ENCODE measurements at places on chromosomes 2 and 18. TPM values are rescaled to one million over a fixed set of nuclear protein-coding genes. Genes with fewer than 3 reads are reported as not detected.

DNA sequence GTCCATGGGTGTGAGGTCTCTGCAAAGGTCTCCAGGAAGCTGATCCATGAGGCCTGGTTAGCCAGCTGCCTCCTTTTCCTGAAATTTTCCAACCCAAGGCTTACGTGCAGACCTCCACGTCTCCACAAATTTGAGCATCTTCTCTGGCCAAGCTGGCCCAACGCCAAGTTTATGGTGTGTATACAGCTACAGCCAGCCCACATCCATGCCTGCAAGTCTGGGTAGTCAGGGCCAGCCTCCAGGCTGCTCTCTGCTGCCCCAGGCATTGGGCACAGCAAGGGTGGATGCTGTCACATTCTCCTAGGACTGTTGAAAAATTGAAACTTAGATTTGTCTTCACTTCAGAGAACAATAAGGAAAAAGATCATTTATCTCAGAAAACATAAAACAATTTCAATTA lies 525.5 kb upstream of the CHAC2 start:
- no peaks in the 10 kb centered on the region for H3K27me3 ChIP-seq
- no peak overlapping the region for H3K27ac ChIP-seq
- no peak for DNase-seq
- no peak overlapping the region for H3K4me3 ChIP-seq
- H3K4me1 ChIP-seq = no peaks in the 10 kb centered on the region

DNA sequence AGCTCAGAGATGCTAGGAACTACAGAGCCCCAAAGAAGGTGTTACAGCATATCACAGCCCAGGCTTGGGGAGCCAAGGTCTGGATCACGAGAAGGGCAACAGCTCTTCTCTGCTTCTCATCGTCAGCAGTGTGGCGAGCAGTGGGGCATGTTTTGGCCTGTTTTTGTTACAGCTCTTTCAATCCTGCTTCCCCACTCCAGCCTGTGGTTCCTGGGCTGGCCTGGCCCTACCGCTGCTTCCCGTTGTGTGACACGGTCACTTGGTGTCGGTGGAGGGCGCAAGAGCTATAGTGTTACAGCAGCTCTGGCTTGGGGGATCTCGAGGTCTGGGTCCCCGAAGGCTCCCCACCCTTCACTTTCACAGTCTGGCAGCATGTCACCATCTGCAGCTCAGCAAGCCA lies 870.2 kb downstream of the CBLN2 start:
- H3K27me3 ChIP-seq = no peaks in the 10 kb centered on the region
- no peak overlapping the region for H3K4me3 ChIP-seq
- H3K27ac ChIP-seq = no peak overlapping the region
- H3K4me1 ChIP-seq = no peaks in the 10 kb centered on the region
- DNase-seq = peak; percentile 36

Gene LHCGR
- not detected for total RNA-seq

Gene ASPRV1
- total RNA-seq = 1.2 TPM

GRCh38 chr2:47211497-47212011 lies 56.4 kb upstream of the STPG4 start:
- no peaks in the 10 kb centered on the region for H3K36me3 ChIP-seq
- H3K27me3 ChIP-seq = no peaks in the 10 kb centered on the region
- H3K4me1 ChIP-seq = no peaks in the 10 kb centered on the region
- DNase-seq = no peak

Gene SNORC
- total RNA-seq = 3.6 TPM

Data from left lung (tissue), 14 donors.